GM23338 (cell line): ENCODE measurements at places on chromosomes 16 and 17.
A peak's percentile ranks its signal among the peaks of the same experiment; 100 is the strongest.

GRCh38 chr17:52134641-52135040 lies 23.9 kb downstream of the CA10 start:
- H3K27me3 ChIP-seq: no peaks in the 10 kb centered on the region
- no peak for DNase-seq
- H3K4me3 ChIP-seq: no peak overlapping the region
- H3K4me1 ChIP-seq: peaks cover 19% of the 10 kb centered on the region

GRCh38 chr16:1845985-1846384 lies 19.0 kb downstream of the FAHD1 start:
- H3K4me1 ChIP-seq: no peaks in the 10 kb centered on the region
- DNase-seq: no peak
- H3K4me3 ChIP-seq: no peak overlapping the region
- H3K27ac ChIP-seq: no peak overlapping the region

- no peaks in the 10 kb centered on the region for H3K36me3 ChIP-seq
- no peaks in the 10 kb centered on the region for H3K4me1 ChIP-seq
- no peak overlapping the region for H3K4me3 ChIP-seq
- DNase-seq: no peak
- H3K27me3 ChIP-seq: no peaks in the 10 kb centered on the region
These were observed 76.0 kb downstream of the GPR139 start for GRCh38 chr16:19997734-19998133.

DNA sequence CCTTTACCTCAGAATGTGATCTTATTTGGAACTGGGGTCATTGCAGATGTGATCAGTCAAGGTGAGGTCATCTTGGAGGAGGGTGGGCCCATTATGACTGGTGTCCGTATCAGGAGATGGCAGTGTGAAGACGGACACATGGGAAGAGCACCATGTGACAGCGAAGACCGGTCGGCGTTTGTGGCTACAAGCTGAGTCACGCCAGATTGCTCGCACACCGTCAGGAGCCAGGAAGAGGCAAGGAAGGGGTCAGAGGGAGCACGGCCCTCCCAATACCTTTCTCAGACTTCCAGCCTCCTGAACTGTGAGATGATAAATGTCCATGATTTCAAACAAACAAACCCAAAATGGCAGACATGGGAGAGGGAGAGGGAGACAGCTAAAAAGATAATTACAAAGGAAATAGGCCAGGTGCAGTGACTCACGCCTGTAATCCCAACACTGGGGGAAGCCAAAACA lies 13.2 kb downstream of the STARD3 start:
- DNase-seq: no peak
- peaks cover 36% of the 10 kb centered on the region for H3K4me1 ChIP-seq
- no peak overlapping the region for H3K4me3 ChIP-seq

DNA sequence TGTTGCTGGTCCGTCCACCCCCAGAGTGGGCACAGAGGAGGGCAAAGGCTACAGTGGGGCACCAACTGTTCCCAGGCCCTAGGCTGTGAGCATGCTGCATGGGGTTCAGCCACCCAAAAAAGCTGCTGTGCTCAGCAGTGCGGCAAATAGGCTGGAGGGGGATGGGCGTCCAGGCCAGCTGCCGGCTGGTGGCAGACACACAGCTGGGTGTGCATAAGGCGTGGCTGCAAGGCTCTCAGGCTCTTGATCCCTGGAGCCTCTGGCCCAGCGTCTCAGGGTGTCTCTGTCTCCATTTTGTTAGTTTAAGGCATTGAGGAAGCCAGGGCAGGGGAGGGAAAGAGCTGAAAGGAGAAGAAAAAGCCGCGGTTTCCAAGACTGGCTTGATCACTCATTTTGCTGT lies 8.8 kb downstream of the RPL19 start:
- H3K27ac ChIP-seq: no peak overlapping the region
- H3K4me1 ChIP-seq: peaks cover 16% of the 10 kb centered on the region
- peaks cover 14% of the 10 kb centered on the region for H3K36me3 ChIP-seq
- no peak for DNase-seq
- 0 out of 2 replicates have a peak, but pooled peaks cover 9% of the 10 kb centered on the region for H3K27me3 ChIP-seq
- peak overlapping the region; percentile 61 for H3K4me3 ChIP-seq

DNA sequence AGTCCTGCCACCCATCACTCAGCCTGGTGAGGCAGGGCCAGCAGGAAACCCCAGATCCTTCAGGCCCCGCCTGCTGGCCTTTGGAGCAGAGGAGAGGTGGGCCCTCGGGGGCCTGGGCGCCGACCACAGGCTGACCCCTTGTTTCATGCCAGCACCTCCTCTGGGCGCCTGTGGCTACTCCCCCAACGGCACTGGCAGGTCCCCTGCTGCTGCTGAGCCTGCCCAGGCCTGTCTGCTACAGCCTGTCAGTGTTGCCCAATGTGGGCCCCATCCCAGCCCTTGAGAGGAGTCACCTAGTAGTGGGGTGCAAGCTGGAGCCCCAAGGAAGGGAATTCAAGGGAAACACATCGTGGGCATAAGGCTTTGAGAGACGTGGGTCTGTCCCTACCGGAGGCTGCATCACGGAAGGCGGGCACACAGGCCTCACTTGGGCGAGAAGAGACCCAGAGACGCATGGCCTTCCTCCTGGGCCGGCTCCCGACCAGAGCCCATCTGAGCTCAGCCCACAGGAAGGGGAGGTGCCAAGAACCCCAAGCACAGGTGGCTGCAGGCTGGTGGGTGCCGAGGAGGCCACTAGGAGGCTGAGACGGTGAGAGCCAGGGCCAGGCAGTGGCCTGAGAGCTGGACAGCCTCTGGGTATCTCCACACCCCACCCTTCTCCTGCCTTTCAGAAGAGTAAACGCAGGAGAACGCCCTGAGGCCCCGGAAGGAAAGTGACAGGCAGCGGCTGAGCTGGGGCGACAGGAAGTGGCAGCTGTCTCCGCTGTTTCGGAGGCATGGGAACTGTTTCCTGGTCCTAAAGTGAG lies 8.0 kb upstream of the FASN start:
- no peak overlapping the region; the same call in 1 of the 2 replicates for H3K27ac ChIP-seq
- H3K36me3 ChIP-seq: no peaks in the 10 kb centered on the region
- peaks cover 33% of the 10 kb centered on the region for H3K4me1 ChIP-seq
- H3K4me3 ChIP-seq: peak overlapping the region; percentile 26; the same call in 1 of the 2 replicates

- H3K36me3 ChIP-seq: no peaks in the 10 kb centered on the region
- no peaks in the 10 kb centered on the region for H3K4me1 ChIP-seq
- no peaks in the 10 kb centered on the region for H3K27me3 ChIP-seq
These were observed 34.6 kb upstream of the WSB1 start for GRCh38 chr17:27259356-27259755.

DNA sequence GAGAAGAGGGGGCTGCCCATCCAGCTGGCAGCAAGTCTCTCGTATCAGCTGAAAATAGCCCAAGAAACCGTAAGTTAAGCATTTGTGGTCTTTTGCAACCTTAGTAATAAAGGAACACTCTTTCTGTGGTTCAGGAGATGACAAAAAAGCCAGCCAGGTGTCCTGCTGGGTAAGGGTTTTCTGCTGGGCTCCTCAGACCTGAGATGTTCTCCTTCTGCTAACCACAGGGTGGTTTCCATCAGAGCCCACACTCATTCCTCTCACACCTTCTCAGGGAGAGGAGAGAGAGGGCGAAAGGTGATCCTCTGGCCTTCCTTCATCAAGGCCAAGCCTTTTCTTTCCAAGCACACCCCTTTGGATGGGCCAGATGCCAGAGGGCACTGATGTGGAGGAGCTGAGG lies 70.7 kb downstream of the TEX14 start:
- H3K36me3 ChIP-seq: no peaks in the 10 kb centered on the region
- DNase-seq: no peak
- no peaks in the 10 kb centered on the region for H3K27me3 ChIP-seq

DNA sequence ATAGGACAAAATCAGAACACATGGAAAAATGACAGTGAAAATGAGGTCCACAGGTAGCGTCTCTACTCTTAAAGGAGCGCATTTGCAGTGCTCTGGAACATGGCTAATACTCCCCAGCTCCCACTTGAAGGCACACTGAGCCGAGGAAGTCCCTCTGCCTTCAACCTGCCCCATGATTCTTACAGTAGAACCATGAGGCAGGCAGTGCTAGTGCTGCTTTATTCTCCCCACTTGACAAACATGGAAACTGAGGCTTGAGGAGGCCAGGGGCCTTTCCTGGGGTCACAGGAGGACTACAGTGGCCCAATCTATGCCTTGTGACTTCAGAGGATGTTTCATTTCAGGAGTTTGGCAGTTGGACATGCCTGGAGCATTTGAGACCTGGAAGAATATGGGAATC lies 244.1 kb upstream of the MAF start:
- H3K27ac ChIP-seq: no peak overlapping the region
- H3K4me1 ChIP-seq: no peaks in the 10 kb centered on the region
- DNase-seq: no peak
- no peaks in the 10 kb centered on the region for H3K36me3 ChIP-seq
- no peaks in the 10 kb centered on the region for H3K27me3 ChIP-seq

DNA sequence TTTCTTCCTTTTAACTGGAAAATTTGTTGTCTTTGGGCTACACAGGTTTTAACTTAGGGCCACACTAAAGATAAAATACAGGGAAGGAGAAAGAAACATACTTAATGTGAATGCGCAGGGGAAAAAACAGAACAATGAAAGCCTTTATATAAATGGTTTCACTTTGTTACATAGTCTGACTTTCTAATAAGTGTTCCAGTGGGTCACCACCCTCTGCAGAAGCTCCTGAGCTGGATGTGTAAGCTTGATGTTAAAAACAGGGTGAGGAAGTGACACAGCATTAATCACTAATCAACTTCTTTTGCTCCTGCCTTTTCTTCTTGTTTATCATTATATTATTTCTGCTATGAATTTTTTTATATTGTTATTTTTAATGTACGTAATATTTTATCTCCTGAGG lies 445.6 kb upstream of the CA10 start:
- no peak overlapping the region for H3K4me3 ChIP-seq
- H3K27me3 ChIP-seq: no peaks in the 10 kb centered on the region

DNA sequence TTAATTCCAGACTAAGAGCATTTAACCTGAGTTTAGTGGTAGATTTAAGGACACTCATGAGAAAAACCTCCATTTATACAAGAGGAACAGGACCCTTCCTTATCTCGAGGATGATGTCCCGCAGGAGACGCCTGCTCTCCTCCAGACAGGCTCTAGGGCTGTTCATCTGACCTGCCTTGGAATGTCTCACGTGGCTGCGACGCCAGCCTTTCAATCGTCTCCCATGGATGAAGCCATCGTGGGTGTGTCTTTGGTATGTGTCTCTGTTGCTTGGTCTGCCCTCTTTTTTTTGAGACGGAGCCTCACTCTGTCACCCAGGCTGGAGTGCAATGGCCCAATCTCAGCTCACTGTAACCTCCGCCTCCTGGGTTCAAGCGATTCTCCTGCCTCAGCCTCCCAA lies 16.5 kb downstream of the CHMP6 start:
- no peaks in the 10 kb centered on the region for H3K36me3 ChIP-seq
- H3K27ac ChIP-seq: no peak overlapping the region
- peaks cover 36% of the 10 kb centered on the region for H3K27me3 ChIP-seq
- no peak for DNase-seq

DNA sequence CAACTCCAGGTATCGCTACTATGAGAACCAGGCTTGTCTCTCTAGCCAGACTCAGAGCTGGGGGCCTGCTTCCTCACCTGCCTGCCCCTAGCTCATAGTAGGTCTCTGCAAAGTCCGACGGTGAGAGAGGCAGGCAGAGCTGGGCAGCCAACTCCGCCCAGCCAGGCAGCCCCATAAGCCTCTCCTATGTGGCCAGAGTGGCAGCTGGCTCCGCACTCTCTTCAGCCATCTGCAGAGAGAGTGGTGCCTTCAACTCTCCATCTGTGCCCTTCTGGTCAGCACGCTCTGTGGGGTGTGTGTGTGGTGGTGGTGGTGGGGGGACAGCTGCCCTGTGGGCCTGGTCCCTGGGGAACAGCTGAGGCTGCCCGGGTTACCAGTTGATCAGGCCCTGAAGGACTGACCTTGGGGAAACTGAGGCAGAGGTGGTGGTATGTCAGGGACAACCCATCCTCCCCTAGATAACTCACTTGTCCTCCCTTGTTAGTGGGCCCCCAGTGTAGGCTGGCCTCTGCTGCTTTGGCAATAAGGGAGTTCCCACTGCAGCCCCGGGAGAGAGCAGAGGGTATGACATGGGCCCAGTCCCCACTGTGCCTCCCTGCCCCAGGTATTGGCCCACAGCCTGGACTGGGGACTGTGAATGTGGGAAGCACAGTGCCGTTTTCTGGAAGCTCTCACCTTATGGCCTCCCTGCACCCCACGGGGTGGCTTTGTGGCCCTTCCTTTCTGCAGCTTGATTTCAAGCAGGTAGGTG lies 1.8 kb upstream of the ADGRG1 start:
- 0 out of 2 replicates have a peak, but pooled peaks cover 5% of the 10 kb centered on the region for H3K4me1 ChIP-seq
- no peaks in the 10 kb centered on the region for H3K36me3 ChIP-seq
- H3K27ac ChIP-seq: no peak overlapping the region

GRCh38 chr17:49497148-49498028 lies 2.3 kb downstream of the NGFR start:
- no peaks in the 10 kb centered on the region for H3K36me3 ChIP-seq
- H3K4me1 ChIP-seq: peaks cover 20% of the 10 kb centered on the region
- peak overlapping the region; percentile 80 for H3K4me3 ChIP-seq
- no peak overlapping the region for H3K27ac ChIP-seq
- peaks cover 75% of the 10 kb centered on the region for H3K27me3 ChIP-seq
- DNase-seq: peak; percentile 87

DNA sequence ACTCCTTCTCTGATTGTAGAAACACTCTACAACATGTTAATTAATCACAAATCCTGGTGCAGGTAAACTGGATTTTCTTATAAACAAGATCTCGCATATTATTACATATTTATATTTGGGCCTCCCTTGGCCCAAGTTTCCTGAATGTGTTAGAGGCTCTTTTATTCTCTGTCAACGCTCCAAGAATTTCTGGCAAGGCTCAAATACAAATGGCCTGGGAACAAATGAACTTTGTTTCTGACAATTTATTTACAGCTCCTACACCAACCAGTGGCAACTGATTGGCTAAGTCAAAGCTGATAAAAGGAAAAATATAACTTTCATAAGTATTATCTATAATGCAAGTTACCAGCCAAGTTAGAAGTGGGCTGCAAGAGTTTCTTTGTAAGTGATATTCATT lies 64.9 kb upstream of the CORO6 start:
- no peak for DNase-seq
- H3K27me3 ChIP-seq: no peaks in the 10 kb centered on the region
- no peaks in the 10 kb centered on the region for H3K36me3 ChIP-seq
- H3K4me3 ChIP-seq: no peak overlapping the region

GRCh38 chr17:40352779-40353394 lies 11.7 kb downstream of the GJD3 start:
- H3K27me3 ChIP-seq: peaks cover 24% of the 10 kb centered on the region
- no peak overlapping the region for H3K4me3 ChIP-seq
- no peak overlapping the region for H3K27ac ChIP-seq
- no peaks in the 10 kb centered on the region for H3K36me3 ChIP-seq
- peaks cover 54% of the 10 kb centered on the region for H3K4me1 ChIP-seq
- no peak for DNase-seq

DNA sequence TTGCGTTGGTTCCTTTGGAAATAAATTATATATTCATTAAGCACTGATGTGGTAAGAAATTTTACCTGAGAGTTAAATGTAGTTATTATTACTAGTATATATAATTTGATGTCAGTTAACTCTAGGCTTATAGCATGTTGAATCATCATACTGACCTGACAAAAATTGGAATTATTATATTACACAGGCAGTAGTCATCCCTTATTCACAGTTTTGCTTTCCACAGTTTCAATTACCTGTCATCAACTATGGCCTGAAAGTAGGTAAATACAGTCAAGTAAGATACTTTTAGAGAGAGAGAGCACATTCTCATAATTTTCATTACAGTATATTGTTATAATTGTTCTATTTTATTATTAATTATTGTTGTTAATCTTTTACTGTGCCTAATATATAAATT lies 1074.7 kb downstream of the CDH11 start:
- H3K4me3 ChIP-seq: no peak overlapping the region
- H3K27me3 ChIP-seq: no peaks in the 10 kb centered on the region
- H3K4me1 ChIP-seq: no peaks in the 10 kb centered on the region
- no peak overlapping the region for H3K27ac ChIP-seq

- DNase-seq: peak; percentile 41
- H3K4me1 ChIP-seq: peaks cover 16% of the 10 kb centered on the region
- H3K4me3 ChIP-seq: peak overlapping the region; percentile 31; the same call in 1 of the 2 replicates
- 0 out of 2 replicates have a peak, but pooled peaks cover 5% of the 10 kb centered on the region for H3K27me3 ChIP-seq
- H3K36me3 ChIP-seq: no peaks in the 10 kb centered on the region
- H3K27ac ChIP-seq: no peak overlapping the region
These were observed 4.5 kb upstream of the CACNG5 start for GRCh38 chr17:66830451-66830850.
